CD4-positive, alpha-beta T cell treated with Interleukin-4 for 1 hour (primary cell): ENCODE measurements at places on chromosomes 4 and X.

DNA sequence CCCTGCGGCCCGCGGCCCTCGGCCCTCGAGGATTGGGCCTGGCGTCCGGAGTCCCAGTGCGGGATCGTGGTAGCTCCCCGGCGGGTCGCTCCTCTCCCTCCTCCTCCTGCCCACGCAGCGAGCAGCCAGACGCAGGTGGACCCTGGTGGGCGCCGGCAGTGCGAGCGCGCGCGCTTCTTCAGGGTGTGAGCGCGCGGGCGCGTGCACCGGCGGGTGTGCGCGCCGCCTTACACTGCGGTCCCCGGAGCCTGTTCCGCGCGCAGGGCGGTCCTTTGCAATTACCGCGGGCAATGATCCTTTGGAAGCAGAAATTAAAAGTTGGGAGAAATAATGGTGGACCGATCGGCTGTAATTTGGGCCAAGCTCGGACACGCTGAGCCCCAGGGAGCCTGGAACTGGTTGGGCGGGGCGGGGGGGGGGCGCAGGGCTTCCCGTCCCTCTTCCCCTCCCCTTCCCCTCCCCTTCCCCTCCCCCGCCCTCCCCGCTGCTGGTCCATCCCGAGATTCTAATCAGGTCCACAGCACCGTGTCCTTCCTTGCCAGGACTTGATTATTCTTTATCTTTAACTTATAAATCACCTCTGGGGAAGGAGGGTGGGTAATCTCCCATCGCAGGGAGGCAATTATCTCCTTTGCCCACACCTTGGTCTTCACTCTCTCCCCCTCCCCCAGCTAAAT lies 1.6 kb upstream of the NKX1-1 start:
- no peak for DNase-seq

GRCh38 chr4:7027913-7028312 lies 15.3 kb upstream of the TADA2B start:
- DNase-seq: no peak

DNA sequence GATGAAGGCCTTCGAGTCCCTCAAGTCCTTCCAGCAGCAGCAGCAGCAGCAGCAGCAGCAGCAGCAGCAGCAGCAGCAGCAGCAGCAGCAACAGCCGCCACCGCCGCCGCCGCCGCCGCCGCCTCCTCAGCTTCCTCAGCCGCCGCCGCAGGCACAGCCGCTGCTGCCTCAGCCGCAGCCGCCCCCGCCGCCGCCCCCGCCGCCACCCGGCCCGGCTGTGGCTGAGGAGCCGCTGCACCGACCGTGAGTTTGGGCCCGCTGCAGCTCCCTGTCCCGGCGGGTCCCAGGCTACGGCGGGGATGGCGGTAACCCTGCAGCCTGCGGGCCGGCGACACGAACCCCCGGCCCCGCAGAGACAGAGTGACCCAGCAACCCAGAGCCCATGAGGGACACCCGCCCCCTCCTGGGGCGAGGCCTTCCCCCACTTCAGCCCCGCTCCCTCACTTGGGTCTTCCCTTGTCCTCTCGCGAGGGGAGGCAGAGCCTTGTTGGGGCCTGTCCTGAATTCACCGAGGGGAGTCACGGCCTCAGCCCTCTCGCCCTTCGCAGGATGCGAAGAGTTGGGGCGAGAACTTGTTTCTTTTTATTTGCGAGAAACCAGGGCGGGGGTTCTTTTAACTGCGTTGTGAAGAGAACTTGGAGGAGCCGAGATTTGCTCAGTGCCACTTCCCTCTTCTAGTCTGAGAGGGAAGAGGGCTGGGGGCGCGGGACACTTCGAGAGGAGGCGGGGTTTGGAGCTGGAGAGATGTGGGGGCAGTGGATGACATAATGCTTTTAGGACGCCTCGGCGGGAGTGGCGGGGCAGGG lies 568 bp downstream of the HTT start:
- peak; percentile 51 for DNase-seq

- DNase-seq: no peak
These were observed 52.7 kb downstream of the DCLK2 start for GRCh38 chr4:150130933-150131332.

DNA sequence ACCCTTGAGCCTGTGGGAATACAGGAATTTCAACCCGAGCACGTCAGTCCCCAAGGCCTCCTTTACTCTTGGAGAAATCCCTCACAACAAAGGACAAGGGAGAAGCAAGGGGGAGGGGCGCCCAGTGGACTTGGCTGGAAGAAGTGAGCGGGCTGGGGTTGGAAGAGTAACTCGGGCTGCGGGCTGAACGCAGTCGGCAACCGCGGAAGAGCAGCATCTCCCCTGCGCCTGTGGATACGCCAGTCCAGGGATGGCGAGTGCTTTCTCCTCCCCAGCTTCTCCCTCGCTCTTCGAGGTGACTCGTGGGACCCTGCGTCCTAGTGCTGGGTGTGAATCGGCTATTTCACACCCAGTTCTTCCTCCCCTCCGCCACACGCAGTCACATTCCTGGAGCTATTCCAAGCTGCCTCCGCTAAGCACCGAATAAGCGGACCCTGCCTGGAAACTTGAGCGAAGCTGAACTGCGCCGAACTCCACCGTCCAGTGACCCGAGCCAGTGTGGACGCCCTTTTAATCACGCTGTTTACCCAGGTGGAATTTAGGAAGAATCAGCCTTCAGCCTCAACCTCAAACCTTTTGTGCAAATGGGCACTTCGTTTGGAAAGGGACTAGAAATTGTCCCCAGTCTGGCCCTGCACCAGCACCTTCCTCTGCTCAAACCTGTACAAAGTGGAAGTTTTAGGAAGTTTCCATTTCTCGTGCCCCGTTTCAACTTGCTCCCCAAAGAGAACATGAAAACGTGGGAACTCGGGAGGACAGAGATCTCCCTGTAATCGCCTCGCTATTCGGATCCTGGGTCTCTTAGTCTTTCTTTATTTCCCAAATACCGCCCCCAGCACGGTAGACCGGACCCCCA lies 64.3 kb upstream of the WDR17 start:
- no peak for DNase-seq

GRCh38 chrX:103722505-103722904 lies 11.8 kb downstream of the TMEM31 start:
- no peak for DNase-seq

DNA sequence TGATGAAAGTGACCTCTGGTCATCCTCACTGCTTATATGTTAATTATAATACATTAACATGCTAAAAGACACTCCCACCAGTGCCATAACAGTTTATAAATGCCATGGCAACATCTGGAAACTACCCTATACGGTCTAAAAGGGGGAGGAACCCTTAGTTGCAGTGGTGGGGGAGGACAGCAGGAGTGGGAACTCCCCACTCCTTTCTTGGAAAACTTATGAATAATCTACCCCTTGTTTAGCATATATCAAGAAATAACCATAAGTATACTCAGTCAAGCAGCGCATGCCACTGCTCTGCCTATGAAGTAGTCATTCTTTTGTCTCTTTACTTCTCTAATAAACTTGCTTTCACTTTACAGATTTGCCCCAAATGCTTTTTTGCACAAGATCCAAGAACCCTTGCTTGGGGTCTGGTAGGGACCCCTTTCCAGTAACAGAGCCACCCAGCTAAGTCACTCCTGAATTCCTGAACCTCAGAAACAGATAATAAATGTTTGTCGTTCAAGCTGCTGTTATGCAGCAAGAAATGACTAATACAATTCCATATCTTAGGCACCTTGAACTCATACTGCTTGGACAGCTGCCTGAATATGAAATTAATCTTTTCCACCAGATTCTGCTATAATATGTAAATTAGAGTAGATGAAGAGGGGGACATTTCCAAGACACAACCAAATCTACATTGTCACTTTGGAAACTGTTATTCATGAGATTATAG lies 14.4 kb upstream of the REPS2 start:
- DNase-seq: peak; percentile 11

DNA sequence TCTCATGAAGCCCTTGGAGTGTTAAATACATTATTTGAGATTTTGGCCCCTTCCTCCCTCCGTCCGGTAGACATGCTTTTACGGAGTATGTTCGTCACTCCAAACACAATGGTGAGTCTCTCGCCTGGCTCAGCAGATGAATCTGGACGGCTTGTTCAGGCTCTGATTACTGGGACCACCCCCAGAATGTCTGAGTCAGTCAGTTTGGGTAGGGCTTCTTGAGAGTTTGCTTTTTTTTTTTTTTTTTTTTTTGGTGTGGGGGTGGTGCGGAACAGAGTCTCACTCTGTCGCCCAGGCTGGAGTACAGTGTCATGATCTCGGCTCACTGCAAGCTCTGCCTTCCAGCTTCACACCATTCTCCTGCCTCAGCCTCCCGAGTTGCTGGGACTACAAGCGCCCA lies 62.4 kb upstream of the MSANTD1 start:
- DNase-seq: no peak

DNA sequence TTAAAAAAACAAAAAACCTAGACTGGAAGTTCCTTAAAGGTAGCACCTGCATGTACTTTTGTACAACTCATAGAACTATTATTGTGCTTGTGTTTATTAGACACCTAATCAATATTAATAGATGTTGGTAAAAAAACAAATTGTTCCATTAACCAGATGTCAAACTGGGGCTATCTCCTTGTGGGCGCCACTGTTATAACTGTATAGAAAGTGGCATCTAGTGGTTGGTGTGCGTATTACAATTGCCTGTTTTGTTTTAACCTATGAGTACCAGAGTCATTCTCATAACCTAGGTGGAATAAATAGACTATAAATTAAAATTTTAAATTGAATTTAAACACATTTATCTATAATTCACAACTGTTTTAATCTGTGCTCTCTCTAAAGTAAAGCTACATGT lies 97.4 kb downstream of the COL4A5 start:
- no peak for DNase-seq

DNA sequence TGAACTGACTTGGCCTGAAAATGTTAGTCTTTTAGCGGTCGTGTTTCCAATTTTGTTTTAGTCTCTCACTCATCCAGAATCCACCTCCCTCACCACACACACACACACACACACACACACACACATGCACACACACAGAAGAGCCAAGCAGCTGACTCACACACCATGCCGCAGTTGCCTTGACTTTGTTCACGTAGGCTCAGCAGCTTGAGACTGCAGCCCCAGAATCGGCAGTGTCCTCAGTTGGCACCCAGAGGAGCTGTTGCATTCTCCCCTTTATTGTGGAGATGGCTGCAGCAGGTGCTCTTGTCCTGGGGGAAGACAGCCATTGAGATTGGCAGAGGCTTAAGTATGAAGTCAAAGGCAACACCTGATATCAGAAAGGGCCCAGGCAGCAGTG lies 20.9 kb upstream of the XPNPEP2 start:
- no peak for DNase-seq

DNA sequence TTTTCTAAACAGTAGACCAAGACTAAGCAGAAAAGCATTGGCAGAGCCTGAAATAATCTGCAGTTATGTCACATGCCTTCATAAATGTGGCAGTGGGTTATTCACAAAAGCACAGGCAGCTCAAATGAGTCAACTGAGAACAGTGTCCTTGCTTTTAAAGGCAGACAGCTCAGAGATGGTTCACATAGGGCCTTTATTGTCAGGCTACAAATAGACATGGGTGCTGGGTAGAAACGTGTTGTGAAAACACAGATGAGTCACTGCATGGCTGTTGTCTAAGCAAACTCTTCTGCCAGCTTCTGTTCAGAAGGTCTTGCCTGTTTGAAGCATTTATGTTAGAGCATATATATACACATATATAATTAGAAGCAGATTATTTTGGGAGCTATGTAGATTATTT lies 118.0 kb downstream of the SLC4A4 start:
- no peak for DNase-seq

DNA sequence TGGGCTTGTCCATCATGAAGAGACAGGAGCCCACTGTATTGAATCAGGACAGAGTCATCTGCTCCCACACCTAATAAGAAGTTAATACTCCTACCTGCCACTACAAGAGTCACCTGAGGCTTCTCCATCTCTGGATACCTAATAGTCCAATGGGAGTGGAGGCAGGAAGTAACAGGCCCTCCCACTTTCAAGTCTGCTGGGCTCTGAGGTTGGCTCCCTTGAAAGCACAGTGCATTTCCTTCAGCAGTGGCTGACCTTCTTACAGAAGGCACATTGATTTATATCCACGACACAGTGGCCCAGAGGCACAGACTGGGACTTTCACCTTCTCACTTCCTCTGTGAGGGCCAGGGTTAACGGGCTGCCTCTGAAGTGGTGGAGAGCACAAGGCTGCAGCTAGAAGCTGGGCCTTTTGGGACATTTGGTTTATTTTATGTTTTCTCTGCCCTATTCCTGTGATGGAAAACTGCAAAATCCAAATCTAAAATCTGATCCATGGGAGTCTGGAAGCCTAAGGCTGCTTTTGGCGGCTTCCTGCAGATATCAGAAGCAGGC lies 38.1 kb downstream of the FRG2 start:
- no peak for DNase-seq

- no peak for DNase-seq
These were observed 183.5 kb upstream of the GALNTL6 start for GRCh38 chr4:171629737-171630136.

- DNase-seq: no peak
These were observed 205.2 kb downstream of the DKK2 start for GRCh38 chr4:106830879-106831278.

GRCh38 chr4:26557164-26557563 lies 26.7 kb upstream of the TBC1D19 start:
- no peak for DNase-seq

DNA sequence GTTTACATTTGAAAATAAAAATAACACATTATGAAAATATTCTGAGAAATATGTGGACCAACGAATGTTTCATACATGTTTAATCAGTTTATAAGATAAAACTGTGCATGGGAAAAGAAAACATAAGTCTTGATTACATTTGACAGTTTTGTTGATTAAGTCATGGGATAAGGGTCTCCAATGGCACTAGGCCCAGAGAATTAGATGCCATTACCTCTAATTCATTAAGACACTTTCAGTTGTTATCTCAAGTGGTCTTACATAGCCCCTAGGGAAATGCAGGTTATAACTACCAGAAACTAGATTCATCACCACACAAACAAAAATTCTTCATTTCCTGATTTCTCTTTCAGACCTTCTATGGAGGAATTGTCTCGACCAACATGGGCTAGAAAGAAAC lies 300.8 kb downstream of the PCDH7 start:
- DNase-seq: no peak

DNA sequence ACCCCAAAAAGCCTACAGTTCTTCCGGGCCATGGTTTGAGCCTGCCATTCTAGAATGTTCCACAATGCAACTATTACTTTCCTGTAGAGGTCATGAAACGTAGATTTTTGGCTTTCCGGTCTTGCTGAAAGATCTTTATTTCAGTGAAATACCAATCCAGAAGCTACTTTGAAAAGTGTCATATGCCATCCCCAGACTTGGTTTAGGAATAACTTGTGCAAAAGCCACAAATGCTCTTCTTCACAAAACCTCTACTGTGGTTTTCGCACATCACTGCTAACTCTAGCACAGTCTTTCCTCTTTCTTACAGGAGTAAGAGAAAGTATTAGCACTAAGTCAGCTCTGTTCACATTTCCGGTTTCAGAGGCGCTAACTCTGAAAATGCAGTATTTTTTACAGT lies 12.7 kb upstream of the CD40LG start:
- peak; percentile 69 for DNase-seq
